Central memory CD4-positive, alpha-beta T cell (primary cell): ENCODE measurements at places on chromosomes 12 and 14.

DNA sequence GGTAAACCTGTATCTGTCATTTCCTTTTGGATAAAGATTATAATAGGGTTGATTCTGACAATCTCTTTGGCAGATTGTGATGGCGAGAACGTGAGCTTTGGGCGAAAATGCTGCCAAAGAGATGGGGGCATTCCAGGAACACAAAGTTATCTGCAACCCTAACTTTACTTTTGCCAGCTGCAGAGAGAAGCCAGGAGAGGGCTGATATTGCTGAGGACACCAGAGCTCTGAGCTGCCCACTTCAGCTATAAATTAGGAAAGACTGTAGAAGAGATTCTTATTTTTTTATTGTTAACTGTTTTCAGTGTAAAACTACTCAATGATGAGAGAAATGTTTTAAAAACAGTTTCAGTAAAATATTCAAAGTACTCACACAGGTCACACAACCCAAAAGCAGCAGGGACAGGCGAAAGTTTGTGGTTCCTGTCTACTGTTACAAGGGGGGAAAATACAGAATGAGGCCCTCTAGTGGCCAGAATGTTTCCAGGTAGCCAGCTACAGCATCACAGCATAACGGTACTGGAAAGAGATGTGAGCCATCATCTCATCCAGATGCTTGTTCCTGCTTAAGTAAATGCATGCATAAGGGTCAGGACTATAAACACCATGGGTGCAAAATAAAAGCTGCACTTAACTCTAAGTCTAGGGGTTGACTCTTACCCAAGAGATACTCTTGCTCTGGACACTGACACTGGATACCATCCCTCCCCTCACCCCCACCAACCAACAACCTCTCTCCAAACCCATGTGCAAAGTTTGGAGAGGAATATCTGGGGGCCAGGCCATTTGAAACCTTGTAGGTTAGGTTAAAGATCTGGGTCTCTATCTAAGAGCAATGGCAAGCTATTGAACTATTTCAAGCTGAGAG lies 498.4 kb downstream of the RMST start:
- DNase-seq: no peak

GRCh38 chr12:115223322-115223721 lies 539.3 kb upstream of the TBX3 start:
- DNase-seq: no peak

GRCh38 chr12:111238075-111238734 lies 130.7 kb downstream of the PHETA1 start:
- DNase-seq: no peak

DNA sequence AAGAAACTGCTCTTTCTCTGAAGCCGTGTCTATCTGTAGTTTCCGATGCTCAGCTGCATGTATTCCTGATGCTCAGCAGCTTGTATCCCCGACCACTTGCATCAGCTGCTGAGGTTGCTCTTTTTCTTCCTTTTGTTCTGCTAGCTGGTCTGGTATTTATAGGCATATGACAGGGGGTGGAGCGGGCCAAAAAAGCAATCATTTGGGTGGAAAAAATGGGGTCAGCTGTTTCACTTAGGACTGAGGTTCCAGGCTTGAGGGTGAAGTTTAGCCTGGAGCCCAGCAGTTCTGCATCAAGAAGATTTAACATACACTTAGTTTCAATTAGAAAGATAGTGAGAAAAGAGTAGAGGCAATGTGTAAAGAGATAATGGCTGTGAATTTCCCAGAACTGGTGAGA lies 23.6 kb upstream of the AMN1 start:
- no peak for DNase-seq

DNA sequence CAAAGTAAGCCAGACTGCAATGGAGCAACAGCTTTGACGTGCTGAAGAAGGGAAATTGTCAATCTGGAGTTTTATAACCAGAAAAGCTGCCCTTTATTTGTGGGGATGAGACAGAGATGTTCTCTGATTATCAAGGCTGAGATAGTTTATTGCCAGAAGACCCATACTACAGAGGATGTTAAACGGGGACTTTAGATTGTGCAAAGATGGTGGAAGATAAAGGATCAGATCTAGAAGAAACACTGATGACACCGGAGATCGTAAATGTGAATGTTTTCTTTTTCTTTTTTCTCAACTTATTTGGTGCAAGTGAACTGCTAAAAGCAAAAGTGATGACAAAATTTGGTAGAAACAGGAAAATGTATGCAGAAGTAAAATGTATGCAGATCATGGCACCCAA lies 178.3 kb upstream of the PLEKHG7 start:
- no peak for DNase-seq

DNA sequence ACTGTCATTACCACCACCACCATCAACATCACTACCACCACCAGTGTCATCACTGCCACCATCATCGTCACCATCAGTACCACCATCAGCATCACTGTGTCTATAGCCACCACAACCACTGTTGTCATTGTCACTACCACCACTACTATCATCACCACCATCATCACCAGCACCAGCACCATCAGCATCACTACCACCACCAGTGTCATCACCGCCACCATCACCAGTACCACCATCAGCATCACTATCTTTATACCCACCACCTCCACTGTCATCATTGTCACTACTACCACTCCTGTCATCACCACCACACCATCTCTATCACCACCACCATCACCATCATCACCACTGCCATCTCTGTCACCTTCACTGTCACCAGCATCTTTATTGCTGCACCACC lies 60.6 kb downstream of the BEGAIN start:
- no peak for DNase-seq

DNA sequence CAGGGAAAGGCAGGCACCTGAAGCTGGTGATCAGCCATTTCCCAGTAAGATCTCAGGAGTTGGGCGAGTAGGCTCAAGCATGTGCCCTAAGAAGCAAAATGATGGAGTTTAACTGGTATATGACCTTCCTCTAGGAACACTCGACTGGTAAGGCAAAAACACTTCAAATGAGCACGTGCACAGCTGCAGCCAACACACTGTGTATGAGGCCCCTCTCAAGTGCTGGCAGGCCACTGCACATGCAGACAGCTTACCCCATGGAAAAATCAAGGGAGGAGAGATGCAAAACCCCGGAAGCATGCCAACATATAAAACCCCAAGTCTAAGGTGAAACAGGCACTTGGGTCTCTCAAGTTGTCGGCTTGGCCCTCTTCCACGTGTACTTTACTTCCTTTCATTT lies 39.2 kb downstream of the TTLL5 start:
- DNase-seq: no peak

DNA sequence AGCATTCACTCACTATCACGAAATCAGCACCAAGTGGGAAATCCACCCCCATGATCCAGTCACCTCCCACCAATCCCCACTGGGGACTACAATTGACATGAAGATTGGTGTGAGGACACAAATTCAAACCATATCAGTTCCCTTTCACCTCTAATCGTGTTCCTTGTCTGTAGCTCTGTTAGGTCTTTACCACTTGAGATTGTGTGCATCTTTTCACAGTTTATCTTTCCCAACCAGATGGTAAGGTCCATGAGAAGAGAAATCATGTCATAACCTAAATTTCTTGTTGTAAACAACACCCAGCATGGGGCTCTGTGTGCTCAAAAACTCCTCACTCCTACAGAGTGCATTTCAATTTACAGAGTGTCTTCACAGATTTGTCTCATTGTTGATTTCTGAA lies 27.1 kb upstream of the PCED1B start:
- no peak for DNase-seq

- DNase-seq: no peak
Measured at GRCh38 chr12:90870971-90871725, 83.8 kb downstream of the CCER1 start.

- DNase-seq: peak; percentile 46
Measured at GRCh38 chr12:27703720-27704452, 6.7 kb upstream of the MRPS35 start.
